Stimulated activated CD4-positive, alpha-beta T cell treated with anti-CD3 and anti-CD28 coated beads, Interleukin-2, amount 100 ng/mL, for 24 hours (primary cell): ENCODE measurements at places on chromosomes 6 and 20.

DNA sequence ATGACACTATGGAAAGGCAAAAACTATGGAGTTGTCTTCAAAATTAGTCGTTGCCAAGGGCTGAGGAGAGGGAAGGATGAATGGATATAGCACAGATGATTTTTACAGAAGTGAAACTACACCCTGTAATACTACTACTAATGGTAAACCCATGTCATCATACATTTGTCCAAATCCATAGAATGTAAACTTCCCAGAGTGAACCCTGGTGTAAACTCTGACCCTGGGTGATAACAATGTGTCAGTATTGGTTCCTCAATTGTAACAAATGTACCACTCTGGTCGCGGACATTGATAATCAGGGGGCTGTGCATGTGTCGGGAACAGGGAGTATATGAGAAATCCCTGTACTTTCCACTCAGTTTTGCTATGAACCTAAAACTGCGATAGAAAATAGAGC is 72.2 kb downstream of the CNBD2 start:
- no peak for DNase-seq

DNA sequence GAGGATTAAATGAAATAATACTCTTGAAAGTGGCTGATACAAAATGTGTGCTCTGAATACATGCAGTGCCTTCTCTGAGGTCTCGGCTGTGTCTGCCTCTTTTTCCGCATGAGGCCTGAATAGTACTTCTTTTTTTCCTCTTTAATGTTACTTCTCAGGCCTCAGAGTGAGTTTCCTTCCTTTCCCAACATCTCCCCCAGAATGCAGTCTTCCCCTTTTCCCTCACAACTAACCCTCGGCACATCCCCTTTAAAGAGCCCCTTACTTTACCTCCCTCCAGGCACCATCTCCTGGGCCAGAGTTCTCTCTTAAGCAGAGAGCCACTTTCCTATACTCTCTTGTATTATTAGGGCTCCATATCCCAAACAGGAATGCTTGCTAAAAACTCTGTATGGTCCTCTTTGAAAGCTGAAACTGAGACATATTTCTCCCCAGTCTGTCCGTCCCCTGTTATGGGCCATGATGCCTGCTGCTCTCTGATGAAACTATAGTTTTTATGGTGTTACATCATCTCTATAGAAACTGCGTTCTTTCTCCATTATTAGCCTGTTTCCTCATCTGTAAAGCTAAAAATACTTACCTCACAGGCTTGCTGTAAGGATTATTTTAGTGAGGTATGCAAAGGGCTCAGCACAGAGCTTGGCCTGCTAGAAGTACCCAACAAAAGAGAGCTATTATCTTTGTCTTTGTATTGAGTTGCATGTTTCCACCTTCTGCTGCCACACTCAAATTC is 2.3 kb downstream of the PLAGL2 start:
- DNase-seq, result no peak

- DNase-seq, result no peak
Measured at GRCh38 chr6:109807881-109808280, 116.8 kb downstream of the FIG4 start.

GRCh38 chr6:89591745-89592144 is 46.8 kb downstream of the LYRM2 start:
- DNase-seq, result no peak

- no peak for DNase-seq
Measured at GRCh38 chr6:42783876-42784642, 2.2 kb downstream of the BICRAL start.

DNA sequence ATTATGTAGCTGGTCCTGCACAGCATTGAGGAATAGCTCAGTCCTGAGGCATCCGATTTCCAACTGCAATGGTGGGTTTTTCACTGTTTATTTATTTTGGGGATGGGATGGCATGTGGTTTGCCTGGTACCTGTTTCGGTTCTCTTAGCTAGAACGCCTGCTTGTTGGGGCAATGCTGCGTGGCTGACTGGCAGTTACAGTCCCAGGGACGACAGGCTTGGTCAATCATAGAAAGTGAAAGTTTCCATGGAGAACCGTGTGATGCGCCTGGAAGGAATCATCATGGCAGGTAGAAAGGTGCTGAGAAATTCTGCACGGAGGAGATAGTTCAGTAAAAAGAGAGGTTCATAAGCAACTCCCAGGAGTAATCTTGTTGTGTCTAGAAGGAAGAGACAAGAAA is 18.4 kb downstream of the ID4 start:
- no peak for DNase-seq

GRCh38 chr6:44050872-44051505 is 76.3 kb downstream of the MRPL14 start:
- no peak for DNase-seq

DNA sequence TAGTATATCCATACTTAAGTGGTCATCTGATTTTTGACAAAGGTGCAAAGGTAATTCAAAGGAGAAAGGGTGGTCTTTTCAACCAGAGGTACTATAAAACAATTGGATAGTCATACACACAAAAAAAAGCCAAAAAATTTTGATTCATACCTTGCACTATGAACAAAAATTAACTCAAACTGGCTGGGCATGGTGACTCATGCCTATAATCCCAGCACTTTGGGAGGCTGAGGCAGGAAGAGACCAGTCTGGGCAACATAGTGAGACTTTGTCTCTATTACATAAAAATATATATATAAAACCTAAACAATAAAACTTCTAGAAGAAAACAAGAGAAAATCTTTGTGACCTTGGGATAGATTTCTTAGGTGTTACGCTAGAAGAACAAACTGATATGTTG is 43.8 kb upstream of the ADIG start:
- DNase-seq, result no peak

- DNase-seq, result no peak
Measured at GRCh38 chr20:42613076-42613475, 576.6 kb downstream of the PTPRT start.

- no peak for DNase-seq
Measured at GRCh38 chr6:51365566-51365965, 546.9 kb downstream of the TFAP2B start.

DNA sequence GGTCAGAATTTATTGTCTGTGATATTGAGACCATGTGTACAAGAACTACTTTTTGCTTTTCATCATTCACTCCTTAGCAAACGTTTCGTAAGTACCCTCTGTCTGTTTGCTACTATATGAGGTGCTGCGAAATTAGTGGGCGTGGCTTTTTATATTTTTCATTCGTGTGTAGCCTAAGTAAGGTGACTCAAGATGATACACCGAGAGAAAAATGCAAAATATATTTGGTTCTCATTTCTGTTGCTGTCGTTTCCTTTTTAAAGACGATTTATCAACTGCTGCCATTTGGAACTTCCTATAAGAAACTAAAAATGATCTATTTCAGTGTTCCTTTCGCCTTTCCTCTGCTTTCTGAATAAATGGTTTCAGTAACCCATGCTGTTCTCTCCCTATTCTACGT is 61.2 kb downstream of the VAPB start:
- DNase-seq, result no peak

- DNase-seq, result no peak
Measured at GRCh38 chr20:56433221-56433879, 21.3 kb downstream of the CASS4 start.

GRCh38 chr6:83860782-83861495 is 1.4 kb downstream of the CYB5R4 start:
- DNase-seq, result no peak

DNA sequence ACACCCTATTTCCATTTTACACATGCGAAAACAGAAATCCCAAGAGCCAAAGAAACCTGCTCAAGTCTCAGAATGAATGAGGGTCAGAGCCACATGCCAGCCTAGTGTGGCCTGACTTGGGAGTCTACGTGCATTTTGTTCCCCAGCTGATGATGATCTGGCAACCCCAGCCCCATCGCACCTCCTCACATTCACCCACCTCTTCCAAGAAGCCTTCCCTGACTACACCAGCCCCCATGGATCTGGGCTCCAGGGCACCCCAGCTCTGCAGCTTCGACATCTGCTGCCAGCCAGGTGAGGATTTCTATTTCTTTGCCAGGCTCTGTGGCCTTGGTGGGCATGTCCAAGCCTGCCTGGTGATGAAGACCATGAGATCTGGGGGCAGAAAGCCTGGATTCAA is 41.0 kb downstream of the ANGPT4 start:
- DNase-seq, result no peak

DNA sequence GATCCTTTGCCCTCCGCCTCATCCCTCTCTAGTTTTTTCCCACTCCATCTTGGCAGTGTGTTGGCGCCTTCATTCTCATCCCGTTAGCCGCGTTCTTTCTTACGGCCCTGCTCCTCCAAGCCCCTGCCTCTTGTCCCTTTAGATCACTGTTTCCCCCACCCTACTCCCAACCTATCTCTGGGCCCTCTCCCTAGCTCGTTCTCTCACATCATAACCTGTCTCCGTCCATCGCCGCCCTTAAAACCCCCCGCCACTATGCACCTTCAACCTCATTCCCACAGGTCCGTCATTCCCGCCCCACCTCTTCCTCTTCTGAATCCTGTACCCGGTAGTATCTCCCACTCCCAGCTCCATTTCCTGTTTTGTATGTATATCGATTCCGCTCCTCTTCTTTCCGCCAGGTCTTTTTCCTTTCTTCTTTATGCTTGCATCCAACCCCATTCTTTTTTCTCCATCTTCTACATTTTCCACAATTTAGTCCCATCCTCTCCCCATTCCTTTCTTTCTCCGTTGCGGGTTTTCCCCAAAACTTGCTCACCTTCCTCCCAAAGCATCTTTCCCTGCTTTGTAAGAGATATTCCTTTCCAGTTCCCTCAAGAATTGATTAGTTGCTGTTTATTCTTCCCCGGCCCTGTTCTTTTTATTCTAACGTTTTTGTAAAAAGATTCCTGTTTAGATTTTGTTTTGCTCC is 671 bp downstream of the EFHC1 start:
- no peak for DNase-seq

- no peak for DNase-seq
Measured at GRCh38 chr6:43951063-43951755, 176.0 kb downstream of the MRPL14 start.

DNA sequence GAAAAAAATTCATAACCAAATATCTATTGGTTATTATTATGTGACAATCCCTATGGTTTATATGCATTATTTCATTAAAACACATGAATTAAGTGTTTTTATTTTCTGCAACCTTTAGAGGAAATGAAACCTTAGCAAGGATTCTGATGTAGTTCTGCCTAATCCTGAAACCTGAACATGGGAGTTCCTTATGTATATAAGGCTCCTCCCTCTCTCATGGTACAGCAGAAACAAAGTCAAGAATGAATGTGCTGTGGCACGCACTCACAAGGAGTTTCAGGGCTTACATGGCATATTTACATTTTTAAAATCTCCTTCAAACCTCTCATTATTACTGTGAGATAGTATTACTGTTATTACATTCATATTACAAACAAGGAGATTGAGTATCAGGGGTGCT is 426.4 kb upstream of the CITED2 start:
- no peak for DNase-seq

GRCh38 chr20:23667666-23668065 is 21.2 kb downstream of the CST4 start:
- DNase-seq, result no peak

DNA sequence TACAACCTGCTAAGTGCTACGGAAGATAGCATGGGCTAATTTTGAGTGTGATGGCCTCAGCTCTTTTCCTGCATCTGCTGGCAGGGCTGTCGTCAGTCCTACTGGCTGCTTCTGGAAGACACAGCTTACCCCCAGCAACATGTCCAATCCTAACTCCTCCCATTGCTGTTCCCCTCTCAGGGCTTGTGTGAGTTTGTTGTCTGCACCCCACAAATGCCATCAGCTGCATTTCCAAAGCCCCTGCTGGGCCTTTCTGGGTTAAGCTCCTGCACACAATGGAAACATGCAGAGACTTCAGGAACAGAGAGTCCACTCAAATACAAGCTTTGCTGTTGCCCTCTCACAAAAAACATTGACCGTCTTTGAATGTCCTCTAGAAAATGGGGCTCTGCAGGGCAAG is 84.7 kb downstream of the RNF182 start:
- no peak for DNase-seq

DNA sequence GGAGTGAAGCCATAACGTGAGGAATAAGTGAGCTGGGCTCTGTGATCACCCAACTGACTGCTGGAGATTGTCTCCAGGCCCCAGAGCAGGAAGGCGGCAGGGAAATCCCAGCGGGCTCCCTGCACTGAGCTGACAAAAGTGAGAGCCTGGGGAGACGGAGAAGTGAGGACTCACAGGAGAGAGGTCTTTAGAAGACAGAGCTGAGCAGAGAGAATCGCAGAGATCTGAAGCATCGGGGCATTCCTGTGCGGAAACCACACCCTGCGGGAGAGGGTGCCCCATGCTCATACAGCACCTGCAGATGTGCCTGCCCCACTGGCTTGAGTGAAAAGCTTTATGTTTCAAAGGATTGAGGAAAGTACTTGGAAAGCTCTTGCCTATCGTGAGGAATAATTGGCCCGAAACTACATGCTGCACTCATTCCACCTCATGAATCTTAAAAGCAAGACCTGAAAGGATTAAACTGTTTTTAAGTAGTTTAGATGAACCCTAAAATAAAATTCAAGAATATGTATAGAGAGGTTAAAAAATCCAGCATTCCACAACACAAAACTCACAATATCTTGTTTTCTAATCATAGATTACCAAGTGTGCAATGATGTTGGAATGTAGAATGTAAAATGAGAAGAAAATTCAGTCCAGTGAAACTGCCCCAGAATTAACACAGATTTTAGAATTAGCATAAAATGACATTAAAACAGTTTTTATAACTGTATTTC is 17.7 kb upstream of the THBS2 start:
- no peak for DNase-seq

DNA sequence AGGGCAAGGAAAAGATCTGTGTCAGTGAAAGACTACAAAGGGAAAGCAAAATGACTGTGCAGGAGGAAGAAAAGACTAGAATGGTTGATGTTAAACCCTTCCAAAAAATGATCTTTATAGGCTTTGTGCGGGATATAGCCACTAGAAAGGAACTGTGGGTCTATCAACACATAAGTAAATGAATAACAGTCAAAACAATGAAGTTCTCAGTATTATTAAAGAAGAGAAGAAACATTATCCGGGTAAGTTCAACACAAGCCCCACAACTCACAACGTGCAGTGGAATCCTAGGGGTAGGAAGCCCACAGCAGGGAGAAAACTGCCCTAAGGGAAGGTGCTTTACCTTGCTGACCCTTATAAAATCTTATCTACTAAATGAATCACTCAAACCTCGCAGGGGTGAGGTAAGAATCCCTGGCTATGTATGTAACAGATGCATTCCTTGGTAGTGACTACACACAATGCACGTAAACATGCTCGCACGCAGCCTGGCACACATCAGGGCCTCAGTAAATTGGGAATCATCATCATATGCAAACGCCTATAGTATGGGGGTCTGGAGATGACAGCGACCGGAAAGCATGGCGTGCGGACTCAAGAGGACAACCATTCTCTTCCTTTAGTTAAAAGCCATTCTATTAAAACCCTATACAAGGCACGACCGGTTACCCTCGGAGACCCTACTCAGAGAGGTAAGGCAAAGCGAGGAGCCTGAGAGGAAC is 11.3 kb downstream of the TFAP2A start:
- no peak for DNase-seq

- no peak for DNase-seq
Measured at GRCh38 chr6:31621991-31622390, 1.5 kb downstream of the PRRC2A start.

DNA sequence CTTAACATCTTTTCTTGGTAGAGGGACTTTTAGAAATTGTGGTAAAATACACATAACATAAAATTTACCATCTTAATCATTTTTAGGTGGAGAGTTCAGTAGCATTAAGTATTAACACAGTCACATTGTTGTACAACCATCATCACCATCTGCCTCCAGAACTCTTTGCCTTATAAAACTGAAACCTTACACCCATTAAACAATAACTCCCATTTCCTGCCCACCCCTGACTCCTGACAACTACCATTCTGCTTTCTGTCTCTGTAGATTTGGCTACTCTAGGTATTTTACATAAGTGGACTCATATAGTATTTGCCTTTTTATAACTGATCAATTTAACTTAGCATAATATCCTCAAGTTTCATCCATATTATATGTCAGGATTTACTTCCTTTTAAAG is 88.7 kb downstream of the ZHX3 start:
- DNase-seq, result no peak
